ENCODE measurements at places on chromosomes 16 and 17.
A peak's percentile ranks its signal among the peaks of the same experiment; 100 is the strongest.

GRCh38 chr16:72833482-72833881 lies 214.4 kb downstream of the ZFHX3 start:
- no peak for DNase-seq

DNA sequence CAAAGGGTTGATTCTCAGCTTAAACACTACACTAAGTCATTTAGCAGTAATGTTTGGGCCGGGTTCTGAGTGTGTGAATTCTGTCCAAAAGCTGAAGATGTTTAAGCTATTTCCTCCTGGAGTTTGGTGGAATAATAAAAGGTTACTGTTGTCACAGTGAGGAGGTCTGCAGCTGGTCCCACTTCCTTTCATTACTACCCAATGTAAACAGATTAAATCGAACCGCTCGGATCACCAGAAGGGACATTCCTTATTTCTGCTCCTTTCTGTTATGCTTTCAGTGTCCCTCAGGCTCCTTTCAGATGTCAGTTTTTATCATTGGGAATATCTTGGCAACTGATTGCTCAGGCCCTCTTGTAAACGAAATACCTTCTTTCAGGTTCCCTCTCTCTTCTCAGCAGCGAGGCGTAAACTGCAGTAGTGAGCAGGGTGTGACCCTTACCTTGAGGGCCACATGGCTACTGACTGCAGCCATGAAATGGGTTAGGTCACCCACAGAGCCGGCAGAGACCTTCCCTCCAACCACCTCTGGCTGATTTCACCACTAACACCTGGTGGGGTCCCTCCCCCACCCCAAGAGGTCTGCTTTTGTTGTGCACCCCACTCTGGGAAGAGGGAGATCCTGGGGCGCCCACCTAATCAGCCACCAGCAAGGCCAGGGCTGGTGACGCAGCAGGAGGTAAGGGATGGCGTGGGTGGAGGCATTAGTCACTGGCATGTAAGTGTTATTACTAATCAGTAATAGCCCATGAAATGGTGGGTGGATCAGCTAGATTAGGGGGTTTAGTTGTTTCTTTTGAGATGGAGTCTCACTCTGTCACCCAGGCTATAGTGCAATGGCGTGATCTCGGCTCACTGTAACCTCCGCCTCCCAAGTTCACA lies 117.6 kb downstream of the VPS53 start:
- DNase-seq, result no peak

GRCh38 chr17:7816926-7817642 lies 16.9 kb upstream of the KDM6B start:
- no peak for DNase-seq

DNA sequence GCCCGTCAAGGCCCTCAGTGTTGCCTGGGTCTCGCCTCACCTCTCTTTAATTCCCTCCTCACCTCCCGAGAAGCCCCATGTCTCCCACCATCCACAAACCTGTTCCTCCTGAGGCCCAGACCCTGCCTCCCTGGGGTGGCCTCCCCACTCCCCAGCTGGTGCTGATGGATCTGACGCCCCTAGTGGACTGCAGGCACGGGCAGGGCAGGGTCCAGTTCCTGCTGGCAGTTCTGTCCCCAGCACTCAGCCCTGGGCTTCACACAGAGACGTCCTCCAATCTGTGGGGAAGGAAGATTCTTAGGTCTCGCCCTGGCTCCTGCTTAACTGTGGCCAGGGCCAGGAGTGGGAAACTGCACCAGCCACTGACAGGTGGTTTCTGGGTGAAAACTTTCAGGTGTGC lies 108.8 kb downstream of the AMFR start:
- no peak for DNase-seq

- DNase-seq, result peak; percentile 71
Measured at GRCh38 chr17:29597361-29598172, 4.6 kb downstream of the ANKRD13B start.

GRCh38 chr17:40516581-40517285 lies 15.3 kb upstream of the TNS4 start:
- no peak for DNase-seq

DNA sequence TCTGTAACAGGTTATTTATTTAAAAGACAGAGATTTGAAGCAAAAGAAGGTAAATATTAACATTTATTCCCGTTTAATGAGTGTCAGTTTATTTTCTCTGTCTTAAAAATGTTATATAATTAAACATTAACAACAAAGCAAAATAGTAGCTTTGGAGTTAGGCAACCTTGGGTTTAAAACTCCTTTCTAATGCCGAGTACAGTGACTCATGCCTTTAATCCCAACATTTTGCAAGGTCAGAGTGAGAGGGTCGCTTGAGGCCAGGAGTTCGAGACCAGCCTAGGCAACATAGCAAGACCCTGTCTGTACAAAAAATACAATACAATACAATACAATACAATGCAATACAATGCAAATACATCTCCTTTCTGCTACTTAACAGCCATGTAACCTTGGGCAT lies 128.7 kb downstream of the CHD9 start:
- no peak for DNase-seq

DNA sequence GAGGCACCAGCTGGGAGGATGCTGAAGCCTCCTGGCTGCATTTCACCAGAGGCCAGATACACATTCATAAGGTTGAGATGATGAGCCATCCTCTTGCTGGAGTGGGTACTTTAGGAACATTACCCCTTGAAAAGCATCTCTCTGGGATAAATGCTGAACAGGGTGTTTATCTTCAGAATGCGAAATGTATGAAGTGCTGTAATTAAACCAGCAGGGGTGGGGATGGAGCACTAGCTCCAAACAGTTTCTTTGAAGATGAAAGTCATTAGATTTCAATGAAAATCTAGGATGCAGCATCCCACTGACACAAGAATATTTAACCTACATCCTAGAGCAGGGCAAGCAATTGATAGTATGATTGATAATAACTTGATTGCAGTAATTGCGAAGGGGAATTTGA lies 158.1 kb downstream of the CYLD start:
- DNase-seq, result no peak

GRCh38 chr17:63786971-63787711 lies 13.2 kb downstream of the DDX42 start:
- no peak for DNase-seq

- no peak for DNase-seq
Measured at GRCh38 chr16:73052576-73052975, 4.6 kb upstream of the ZFHX3 start.

DNA sequence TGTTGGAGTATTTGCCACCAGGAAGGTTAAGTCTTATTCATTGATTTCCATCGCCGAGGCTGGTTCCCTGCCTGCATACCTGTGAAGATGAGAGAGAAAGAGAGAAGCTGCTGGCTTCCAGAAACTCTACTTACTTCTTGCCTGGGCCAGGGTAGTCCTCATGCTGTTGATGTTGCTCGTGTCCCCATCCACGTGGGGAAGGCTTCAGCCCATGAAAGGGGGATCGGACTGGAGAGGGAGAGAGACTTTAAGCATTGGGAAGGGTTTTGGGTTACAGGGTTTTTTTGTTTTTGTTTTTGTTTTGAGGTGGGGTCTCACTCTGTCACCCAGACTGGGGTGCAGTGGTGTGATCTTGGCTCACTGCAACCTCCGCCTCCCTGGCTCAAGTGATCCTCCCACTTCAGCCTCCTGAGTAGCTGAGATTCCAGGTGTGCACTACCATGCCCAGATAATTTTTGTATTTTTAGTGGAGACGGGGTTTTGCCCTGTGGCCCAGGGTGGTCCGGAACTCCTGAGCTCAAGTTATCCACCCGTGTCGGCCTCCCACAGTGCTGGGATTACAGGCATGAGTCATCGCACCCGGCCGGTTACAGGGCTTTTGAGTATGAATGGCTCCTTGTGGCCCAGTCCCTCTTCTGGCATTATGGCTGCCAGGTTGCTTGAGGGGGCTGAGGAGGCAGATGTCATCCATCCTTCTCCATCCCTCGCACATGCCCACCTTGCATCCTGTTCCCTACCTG lies 26.6 kb downstream of the ITGB3 start:
- no peak for DNase-seq

DNA sequence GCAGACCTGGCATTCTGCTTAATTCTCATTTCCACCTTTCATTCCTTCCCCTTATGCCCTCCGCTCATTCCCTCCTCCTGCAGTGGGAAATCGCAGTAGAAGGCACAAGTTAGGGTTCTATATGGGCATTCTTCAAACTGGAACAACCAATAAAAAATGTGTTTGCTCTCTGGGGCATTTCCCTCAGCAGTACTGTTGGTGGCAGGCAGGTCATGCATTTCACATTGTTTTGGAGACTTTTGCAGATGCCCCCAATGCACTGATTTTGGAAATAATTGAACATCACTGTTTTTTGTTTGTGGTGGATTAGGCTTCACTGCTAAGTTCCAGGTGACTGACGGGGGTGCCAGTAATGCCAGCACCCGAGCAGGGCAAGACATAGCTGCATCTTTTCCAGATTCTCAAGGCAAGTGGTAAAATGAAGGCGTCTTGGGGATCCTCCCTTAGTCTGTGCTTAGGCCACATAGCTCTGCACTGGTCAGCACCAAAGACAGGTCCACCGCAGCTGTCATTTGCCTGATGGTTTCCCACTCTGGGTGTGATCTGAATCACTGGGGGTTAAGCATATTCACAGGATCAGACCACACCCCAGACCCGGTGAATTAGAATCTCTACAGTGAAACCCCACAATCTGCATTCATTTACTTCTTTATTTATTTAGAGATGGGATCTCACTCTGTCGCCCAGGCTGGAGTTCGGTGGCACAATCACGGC lies 304.5 kb downstream of the CPPED1 start:
- no peak for DNase-seq

DNA sequence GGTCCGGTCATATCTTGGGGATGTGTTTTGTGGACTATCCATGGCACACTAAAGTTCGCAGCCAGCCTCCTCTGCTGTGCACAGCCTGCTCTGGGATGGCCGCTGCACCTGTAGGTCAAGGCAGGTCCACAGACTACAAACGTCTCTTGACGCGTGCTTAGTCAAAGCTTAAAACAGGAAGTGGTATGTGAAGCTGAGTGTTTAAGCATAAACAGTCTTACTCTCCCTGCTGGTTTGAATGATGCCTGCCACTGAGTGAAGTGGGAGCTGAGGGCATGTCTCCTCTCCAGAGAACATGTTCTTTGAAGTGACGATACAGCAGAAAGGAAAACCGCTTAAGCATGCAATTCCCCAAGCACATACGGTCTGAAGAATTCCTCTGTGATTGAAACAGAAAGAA lies 365.6 kb downstream of the SLC39A11 start:
- DNase-seq, result no peak

DNA sequence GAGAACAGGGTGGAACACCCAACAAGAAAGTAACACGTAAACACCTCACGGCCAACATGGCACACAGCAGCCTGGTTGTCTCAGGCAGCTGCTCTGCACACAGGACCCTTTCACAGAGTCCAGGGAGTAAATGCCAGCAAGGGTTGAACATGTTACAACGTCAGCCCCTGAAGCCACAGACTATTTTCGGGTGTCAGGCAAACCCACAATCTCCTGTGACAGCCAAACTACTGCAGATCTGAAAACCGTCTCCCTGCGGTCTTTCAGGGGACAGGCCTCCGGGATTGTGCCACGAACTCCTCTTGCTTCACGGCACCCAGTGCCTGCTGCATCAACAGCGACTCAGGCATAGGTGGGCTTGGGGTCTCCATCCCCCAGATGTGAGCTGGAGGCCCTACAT lies 127.7 kb downstream of the XYLT1 start:
- DNase-seq, result no peak

GRCh38 chr17:44501866-44502375 lies 1.3 kb downstream of the GPATCH8 start:
- DNase-seq, result no peak

GRCh38 chr16:55530316-55530856 lies 21.5 kb downstream of the LPCAT2 start:
- DNase-seq, result no peak

GRCh38 chr16:82917886-82918595 lies 291.3 kb downstream of the CDH13 start:
- DNase-seq, result no peak

DNA sequence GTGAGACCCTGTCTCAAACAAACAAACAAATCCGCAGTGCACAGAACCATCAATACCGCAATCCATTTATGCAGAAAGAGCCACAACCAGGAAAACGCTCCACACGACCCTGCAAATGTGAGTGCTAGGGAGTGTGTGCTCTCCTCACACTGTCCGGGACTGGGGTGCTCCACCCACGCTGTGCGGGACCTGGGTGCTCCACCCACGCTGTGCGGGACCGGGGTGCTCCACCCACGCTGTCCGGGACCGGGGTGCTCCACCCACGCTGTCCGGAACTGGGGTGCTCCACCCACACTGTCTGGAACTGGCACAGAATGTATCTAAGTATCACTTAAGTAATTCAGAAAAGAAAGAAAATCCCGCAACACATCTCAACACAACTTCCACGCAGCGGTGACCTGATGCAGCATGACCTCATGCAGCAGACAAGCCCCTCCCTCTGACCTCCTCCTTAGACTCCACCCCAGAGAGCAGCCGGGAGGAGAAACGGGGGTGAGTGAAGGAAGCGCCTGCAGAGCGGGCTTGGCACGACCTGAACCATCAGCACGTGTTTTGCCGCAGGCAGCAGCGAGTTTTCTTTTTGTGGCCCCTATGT lies 38.5 kb downstream of the ZNF276 start:
- no peak for DNase-seq

DNA sequence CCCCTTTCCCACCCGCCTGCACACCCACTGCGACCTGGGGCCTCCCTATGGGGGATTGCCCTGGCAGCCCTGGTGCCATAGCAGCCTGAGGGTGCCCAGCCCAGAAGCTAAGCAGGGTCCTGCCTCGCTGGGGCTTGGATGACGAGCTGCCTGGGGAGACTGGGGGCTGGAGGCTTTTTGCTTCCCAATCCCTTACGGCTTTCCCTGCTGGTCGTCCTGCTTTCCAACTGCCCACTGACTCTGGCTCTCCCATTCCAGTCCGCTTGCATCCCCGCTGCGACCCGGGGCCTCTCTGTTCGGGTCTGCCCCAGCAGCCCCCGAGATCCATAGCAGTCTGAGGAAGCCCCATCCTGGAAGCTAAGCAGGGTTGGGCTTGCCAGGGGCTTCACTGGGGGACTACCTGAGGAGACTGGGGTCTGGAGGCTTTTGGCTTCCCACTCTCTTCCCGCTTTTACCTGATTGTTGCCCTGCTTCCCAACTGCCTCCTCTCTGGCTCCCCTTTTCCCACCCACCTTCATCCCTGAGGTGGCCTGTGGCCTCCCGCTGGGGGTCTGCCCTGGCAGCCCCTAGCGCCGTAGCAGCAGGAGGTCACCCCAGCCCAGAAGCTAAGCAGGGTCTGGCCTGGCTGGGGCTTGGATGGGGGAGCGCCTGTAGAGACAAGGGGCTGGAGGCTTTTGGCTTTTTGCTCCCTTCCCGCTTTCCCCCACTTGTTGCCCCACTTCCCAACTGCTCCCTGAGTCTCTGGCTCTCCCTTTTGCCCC lies 2292.8 kb downstream of the TP53TG3F start:
- DNase-seq, result no peak

DNA sequence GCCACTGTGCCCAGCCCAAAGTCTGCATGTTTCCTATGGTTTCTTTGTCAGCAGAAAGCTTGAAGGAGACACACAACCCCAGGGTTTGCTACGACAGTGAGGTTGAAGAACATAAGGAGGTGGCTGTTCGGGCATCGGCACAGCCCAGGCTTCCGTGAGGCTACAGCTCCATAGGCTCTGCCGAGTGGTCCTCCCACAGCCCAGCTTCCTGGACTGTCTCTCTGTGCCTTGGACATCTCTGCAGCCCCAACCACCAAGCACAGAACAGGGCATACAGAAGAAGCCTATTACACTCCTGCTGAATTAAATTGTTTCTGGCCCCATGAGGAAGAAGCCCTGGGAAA lies 3.2 kb upstream of the HAP1 start:
- DNase-seq, result no peak
